ENCODE measurements at places on chromosomes 16 and 17. TPM values are rescaled to one million over a fixed set of nuclear protein-coding genes. Genes with fewer than 3 reads are reported as not detected.
A peak's percentile ranks its signal among the peaks of the same experiment; 100 is the strongest.

TNFRSF12A gene
- 77.2 TPM for total RNA-seq

GRCh38 chr17:80939151-80940145, 52.2 kb upstream of the CHMP6 start:
- no peaks in the 10 kb centered on the region for H3K27me3 ChIP-seq
- peaks cover 39% of the 10 kb centered on the region for H3K36me3 ChIP-seq
- no peak overlapping the region for H3K4me3 ChIP-seq
- no peak overlapping the region for H3K27ac ChIP-seq
- DNase-seq = no peak

DNA sequence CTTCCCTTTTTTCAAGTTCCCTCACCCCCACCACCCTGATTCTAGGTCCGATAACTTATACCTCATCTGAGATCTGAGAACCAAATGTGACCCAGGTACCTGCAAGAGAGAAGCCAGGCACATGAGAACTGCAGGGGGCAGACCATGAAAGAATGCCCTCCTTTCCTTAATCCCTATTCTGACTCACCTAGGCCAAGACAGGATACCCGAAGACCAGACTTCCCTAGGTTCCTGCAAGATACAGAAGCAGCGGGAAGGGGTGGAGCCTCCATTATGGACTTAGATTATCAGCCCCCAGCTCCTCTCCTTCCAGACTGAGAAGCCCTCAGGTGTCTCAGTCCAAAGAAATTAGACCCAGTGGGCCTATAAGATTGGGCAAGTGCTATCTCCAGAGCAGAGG, 2.1 kb downstream of the KCNAB3 start:
- no peaks in the 10 kb centered on the region for H3K36me3 ChIP-seq
- no peak overlapping the region for H3K4me3 ChIP-seq
- no peak for DNase-seq
- peaks cover 33% of the 10 kb centered on the region for H3K4me1 ChIP-seq
- no peak overlapping the region for H3K27ac ChIP-seq

GRCh38 chr16:49833796-49834530, 21.9 kb downstream of the ZNF423 start:
- DNase-seq = no peak
- no peak overlapping the region for H3K4me3 ChIP-seq
- H3K27me3 ChIP-seq = peaks cover 8% of the 10 kb centered on the region
- peaks cover 27% of the 10 kb centered on the region for H3K4me1 ChIP-seq
- peak overlapping the region; percentile 66 for H3K27ac ChIP-seq
- H3K36me3 ChIP-seq = no peaks in the 10 kb centered on the region

DNA sequence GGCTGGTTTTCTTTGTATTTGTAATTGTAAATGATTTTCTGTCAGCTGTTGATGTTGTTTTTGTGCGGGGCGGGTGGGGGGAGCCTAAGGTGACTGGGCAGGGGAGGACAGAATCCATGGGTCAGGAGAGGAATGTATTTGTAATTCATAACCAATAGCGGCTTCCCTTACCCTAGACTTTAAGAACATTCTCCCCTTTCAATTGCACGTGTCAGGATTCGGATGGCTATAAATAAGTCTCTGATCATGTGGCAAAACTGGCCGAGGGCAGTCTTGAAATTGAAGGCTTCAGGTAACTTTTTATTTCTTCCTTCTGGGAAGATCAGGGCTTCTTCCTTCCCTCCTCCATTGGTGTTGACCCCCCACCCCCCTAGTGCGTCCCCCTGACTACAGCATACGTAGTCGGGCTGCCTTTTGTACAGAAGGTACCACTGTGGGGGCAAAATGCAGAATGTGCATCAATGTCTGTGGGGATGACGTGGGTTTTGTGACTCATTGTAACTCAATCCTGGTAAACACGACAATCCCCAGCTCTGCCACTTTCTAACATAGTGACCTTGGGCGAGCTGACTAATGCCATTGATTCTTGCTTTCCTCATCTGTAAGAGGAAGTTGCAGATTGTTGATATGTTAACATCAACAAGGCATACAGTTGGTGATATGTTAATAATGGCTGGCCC, 16.2 kb downstream of the MARCHF10 start:
- H3K4me1 ChIP-seq = no peaks in the 10 kb centered on the region
- H3K27ac ChIP-seq = no peak overlapping the region
- peak; percentile 26 for DNase-seq
- H3K4me3 ChIP-seq = no peak overlapping the region
- H3K36me3 ChIP-seq = no peaks in the 10 kb centered on the region

DNA sequence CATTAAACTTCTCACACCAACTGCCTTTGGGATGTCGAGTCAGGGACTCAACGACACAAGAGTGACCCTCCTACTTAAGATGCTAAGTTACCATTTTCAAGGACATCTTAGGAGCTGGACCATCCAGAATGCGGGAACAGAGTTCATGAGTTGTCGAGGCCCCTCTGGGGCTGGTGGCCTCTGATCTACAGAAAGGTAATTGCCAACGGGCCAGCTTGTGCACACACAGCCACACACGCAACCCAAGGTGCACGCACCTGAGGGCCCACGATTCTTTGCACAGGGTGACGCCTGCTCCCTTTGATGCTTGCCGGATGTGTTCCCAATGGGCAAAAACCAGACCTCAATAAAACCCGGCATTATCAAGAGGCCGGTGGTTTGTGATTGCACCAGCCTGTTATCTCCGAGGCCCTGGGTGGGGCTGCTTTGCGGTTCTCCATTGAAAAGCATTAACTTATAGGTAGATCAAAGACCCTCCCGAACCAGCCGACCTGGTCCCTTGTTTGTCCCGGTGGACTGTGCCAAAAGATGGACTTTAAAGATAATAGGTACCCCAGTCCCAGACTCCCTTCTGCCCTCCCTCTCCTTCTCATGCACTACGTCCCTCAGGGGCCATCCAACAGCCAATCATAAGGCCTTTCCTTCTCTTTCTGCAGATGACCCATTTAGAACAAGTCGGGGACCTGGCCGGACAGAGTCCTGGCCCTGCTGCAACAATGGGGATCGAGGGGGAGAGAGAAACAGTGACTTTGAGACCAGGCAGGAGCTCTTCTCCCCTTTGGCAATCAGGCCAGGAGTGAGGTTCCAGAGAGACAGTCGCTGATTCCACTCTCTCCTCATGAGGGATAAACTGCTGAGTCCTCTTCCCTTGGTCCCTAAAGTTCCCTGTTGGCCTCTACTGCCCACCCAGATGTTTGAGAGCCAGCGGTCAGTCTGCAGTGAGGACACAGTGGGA, 292.5 kb downstream of the SOX9 start:
- DNase-seq = peak; percentile 86
- no peak overlapping the region for H3K4me3 ChIP-seq
- H3K36me3 ChIP-seq = no peaks in the 10 kb centered on the region

GRCh38 chr17:80028030-80028429, 7.6 kb downstream of the TBC1D16 start:
- no peaks in the 10 kb centered on the region for H3K27me3 ChIP-seq
- no peak overlapping the region for H3K4me3 ChIP-seq

DNA sequence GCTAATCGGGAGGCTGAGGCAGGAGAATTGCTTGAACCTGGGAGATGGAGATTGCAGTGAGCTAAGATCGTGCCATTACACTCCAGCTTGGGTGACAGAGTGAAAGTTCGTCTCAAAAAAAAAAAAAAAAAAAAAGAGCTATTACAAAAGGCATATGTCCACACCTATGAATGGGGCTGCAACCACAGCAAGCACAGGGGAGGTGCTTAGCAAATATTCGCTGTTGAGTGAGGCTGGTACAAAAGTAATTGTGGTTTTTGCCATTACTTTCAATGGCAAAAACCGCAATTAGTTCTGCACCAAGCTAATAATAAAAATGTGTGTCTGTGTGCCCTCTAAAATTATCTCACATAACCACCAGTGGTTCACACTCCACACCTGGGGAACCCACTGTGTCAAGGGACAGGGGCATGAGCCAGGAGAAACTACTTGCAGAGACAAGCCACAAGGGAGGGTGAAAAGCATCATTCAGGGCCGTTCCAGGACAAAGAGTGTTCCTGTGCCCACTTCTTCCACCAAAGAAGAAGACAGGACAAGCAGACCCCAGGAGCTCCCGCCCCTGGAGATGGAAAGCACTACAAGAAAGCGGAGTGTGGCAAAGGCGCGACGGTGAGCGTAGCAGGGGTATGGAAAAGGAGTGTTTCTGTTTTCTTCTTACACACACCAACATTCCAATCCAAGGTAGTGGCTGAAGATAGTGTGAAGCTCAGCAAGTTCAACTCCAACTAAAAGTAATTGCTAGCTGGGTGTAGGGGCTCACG, 84.4 kb upstream of the CNEP1R1 start:
- no peaks in the 10 kb centered on the region for H3K27me3 ChIP-seq
- H3K36me3 ChIP-seq = no peaks in the 10 kb centered on the region
- no peaks in the 10 kb centered on the region for H3K4me1 ChIP-seq
- DNase-seq = no peak
- no peak overlapping the region for H3K4me3 ChIP-seq

FBXW10 gene
- not detected for total RNA-seq

GRCh38 chr16:51057969-51058337, 93.1 kb downstream of the SALL1 start:
- no peaks in the 10 kb centered on the region for H3K27me3 ChIP-seq
- H3K4me3 ChIP-seq = no peak overlapping the region
- H3K36me3 ChIP-seq = no peaks in the 10 kb centered on the region

- no peak overlapping the region for H3K27ac ChIP-seq
- peaks cover 16% of the 10 kb centered on the region for H3K4me1 ChIP-seq
- no peaks in the 10 kb centered on the region for H3K36me3 ChIP-seq
- H3K4me3 ChIP-seq = no peak overlapping the region
- H3K27me3 ChIP-seq = no peaks in the 10 kb centered on the region
- DNase-seq = no peak
These were observed 8.2 kb upstream of the ATP2C2 start for GRCh38 chr16:84360170-84360569.

DNA sequence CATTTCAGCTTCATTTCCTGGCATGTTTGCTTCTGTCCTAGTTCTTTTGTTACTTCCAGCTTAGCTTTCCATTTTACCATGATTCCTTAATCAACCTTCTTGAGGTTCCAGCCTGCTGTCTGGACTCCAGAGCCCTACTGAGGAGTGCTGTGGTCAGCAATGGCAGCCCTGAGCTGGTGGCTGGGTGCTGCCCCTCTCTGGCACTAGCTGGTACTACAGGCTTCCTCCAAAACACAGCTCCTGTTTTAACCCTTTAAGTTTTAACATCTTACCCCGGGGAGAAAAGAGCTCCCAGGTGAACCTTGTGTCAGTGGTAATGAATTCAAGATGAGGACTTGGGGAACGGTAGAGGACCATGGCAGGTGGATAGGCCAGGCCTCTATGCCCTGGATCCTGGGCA, 395.5 kb downstream of the TMEM114 start:
- H3K36me3 ChIP-seq = no peaks in the 10 kb centered on the region
- no peak overlapping the region for H3K27ac ChIP-seq
- H3K4me3 ChIP-seq = no peak overlapping the region
- no peak for DNase-seq

GRCh38 chr17:60525328-60525684, 736 bp downstream of the APPBP2 start:
- H3K4me1 ChIP-seq = peaks cover 29% of the 10 kb centered on the region
- peak overlapping the region; percentile 99 for H3K27ac ChIP-seq
- H3K4me3 ChIP-seq = peak overlapping the region; percentile 81
- H3K36me3 ChIP-seq = no peaks in the 10 kb centered on the region
- DNase-seq = peak; percentile 67

GRCh38 chr17:1043601-1044251, 46.8 kb downstream of the TIMM22 start:
- H3K4me1 ChIP-seq = peaks cover 57% of the 10 kb centered on the region
- peak overlapping the region; percentile 64 for H3K27ac ChIP-seq
- H3K36me3 ChIP-seq = peaks cover 76% of the 10 kb centered on the region
- H3K4me3 ChIP-seq = no peak overlapping the region
- peak; percentile 84 for DNase-seq
- no peaks in the 10 kb centered on the region for H3K27me3 ChIP-seq

All from stomach (tissue), 19 donors.